ENCODE measurements at places on chromosomes 13 and 19.

DNA sequence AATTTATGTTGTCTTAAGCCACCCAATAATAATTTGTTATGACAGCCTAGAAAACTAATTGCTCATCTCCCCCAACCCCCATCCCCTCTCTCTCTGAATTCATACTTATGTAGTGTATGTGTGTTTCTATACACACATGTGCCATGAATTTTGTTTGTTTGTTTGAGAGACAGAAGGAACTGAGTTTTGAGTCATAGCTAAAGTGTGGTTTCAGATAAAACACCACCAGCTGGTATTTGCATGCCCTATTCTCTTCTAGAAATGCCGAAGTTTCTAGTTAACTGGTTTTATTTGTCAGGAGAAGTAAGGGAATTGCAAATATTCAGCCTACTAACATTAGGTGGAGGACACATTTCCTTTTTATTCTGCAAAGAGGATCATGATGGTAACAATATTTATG, 17.4 kb upstream of the LILRA2 start:
- DNase-seq: no peak

DNA sequence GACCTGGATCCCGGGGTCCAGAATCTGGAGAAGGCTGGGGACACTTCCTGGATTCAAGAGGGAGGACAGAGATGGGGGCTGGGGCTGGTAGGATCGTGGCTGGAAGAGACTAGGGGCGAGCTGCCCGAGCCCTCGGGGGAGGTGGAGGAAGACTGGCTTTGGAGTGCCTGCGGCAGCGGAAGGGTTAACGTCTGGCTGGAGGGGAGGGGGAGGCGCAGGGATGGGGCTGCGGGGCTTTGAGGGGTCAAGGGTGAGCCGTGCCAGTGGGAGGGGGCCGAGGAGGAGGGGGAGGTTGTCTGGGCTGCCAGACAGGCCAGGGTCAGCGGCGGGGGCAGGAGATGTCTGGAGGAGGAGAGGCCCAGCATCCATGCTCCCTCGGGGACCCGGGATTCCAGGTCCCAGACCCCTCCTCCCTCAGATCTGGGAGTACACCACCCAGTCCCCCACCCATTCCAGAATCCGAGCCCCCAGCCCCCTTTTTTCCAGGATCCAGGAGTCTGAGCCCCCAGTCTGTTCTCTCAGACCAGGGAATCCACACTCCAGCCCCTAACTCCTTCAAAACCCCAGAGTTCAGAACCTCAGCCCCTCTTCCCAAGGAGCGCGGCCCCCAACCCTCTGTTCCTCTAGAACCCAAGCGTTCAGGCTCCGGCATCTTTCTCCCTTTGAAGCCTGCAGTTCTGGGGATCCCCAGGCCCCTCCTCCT, 3.2 kb upstream of the SPACA6 start:
- DNase-seq: no peak

- DNase-seq: no peak
Measured at GRCh38 chr19:51807111-51807701, 12.2 kb downstream of the FPR3 start.

DNA sequence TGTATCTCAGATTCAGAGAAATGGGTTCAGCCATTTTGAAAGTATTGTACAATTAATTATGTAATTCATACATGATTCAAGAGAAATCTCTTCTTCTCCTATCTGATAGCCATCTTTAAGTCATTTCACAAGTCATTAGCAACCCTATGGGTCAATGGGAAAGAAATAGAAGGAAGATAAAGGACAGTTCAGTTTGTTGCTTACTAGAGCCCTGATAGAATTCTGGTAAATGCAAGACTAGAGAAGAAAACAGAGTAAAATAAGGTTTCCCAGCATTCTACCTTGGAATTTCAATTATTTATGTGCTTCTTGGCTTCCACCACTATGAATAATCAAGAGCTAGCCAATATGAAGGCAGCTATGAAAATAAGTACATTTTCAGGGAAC, 117.7 kb downstream of the LHFPL6 start:
- no peak for DNase-seq

- DNase-seq: no peak
Measured at GRCh38 chr13:27774169-27774568, 18.1 kb upstream of the GSX1 start.
